Amygdala (tissue), 56 donors: ENCODE measurements at places on chromosomes 1 and 21.

GRCh38 chr1:211830055-211830327 is 572 bp downstream of the LPGAT1 start:
- no peak for DNase-seq

- no peak for DNase-seq
Observed at GRCh38 chr1:21674957-21675356, 5.8 kb upstream of the RAP1GAP start.

- no peak for DNase-seq
Observed at GRCh38 chr1:245770156-245770555, 615.4 kb downstream of the KIF26B start.

GRCh38 chr1:24925963-24926362 is 4.1 kb downstream of the RUNX3 start:
- DNase-seq: no peak

DNA sequence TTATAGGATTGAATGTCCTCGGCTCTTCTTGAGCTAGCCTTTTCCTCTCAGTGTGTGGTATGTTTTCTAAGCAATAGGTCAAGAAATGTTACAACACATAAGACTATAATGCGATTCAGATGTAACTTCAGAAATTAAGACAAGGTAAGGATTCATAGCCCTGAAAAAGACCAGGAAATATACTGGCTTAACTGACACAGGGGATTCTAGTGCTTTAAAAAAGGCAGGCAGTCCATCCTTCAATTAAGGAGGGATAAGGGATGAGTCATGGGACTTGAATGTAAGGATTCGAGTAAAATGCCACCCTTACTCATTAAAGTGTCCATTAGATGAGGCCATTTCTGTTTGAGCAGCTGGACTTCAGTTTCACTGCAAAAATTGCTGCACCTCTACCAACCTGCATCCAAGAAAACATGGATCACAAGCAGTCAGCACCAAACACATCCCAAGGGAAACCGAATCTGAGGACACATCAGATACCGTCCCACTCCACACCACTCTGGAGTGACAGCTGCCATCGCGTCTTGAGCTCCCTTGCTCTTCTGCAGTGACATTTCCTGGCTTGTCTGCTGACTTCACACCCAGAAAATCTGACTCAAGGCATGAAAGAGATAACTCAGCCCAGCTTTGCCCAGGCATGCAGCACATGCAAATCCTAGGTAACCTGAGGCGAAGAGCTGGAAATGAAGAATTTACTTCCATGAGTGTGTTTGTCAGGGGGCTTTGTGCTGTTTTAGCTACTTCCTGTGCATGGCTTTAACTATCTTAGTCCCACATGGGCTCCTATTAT is 37.8 kb downstream of the NGF start:
- no peak for DNase-seq

- no peak for DNase-seq
Observed at GRCh38 chr1:163240705-163241104, 38.0 kb upstream of the RGS5 start.

GRCh38 chr21:21085206-21085605 is 87.0 kb downstream of the NCAM2 start:
- DNase-seq: peak; percentile 63

GRCh38 chr1:26666855-26667254 is 29.0 kb upstream of the ARID1A start:
- DNase-seq: no peak

DNA sequence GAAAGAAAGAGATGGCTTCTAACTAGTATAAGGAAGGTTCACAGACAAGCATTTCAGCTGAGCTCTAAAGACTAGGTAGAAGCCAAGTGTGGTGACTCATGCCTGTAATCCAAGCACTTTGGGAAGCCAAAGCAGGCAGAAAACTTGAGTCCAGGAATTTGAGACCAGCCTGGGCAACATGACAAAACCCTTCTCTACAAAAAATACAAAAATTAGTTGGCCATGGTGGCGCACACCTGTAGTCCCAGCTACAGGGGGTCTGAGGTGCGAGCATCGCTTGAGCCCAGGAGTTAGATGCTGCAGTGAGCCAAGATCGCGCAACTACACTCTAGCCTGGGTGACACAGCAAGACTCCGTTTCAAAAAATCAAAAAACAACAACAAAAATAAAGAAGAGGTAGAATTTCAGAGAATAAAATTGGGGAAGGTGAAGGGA is 27.8 kb downstream of the FBXO42 start:
- DNase-seq: no peak

DNA sequence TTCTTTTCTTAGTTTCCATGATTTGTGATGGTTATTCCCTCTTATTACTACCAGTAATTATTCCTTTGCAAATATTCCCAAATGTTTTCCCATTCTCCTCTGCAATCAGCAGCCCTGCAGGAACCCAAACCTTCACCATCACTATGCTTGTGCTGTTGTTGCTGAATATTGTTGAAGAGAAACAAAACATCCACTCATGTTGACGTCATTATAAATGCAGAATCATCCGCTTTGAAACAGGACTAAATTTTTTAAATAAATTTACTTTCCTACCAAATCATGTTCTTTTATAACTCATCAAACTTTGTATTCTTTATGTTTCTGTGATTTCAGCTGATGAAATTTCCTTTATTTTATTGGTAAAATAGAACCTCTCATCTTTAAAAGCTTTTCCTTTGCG is 787.0 kb upstream of the B3GALT2 start:
- no peak for DNase-seq

- no peak for DNase-seq
Observed at GRCh38 chr1:85047472-85048295, 616 bp downstream of the MCOLN3 start.

DNA sequence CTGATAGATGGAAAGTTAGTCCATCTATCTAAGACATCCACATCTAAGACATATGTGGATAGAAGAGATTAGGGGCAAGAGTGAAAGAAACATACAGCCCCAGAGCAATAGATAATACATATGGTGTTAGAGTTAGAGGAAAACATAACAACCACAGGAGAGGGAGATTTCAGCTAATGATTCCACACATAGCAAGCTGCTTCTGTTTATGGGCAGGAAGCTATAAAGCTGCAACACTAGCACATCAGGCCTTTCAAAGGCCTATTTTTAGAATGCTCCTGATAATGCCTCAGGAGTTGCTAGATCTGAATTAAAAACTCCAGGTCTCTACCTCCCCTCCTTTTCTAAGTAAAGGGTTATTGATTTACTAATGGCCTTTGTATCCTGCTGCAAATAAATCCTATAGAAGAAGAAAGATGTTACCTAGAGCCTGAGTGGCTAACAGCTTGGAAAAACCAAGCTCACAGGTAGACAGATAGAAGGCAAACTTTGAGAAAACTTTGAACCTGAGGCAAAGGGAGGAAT is 36.1 kb downstream of the BRINP2 start:
- no peak for DNase-seq

- no peak for DNase-seq
Observed at GRCh38 chr1:241130881-241131280, 226.1 kb downstream of the RGS7 start.

- DNase-seq: no peak
Observed at GRCh38 chr1:89602871-89603404, 30.0 kb upstream of the LRRC8C start.

DNA sequence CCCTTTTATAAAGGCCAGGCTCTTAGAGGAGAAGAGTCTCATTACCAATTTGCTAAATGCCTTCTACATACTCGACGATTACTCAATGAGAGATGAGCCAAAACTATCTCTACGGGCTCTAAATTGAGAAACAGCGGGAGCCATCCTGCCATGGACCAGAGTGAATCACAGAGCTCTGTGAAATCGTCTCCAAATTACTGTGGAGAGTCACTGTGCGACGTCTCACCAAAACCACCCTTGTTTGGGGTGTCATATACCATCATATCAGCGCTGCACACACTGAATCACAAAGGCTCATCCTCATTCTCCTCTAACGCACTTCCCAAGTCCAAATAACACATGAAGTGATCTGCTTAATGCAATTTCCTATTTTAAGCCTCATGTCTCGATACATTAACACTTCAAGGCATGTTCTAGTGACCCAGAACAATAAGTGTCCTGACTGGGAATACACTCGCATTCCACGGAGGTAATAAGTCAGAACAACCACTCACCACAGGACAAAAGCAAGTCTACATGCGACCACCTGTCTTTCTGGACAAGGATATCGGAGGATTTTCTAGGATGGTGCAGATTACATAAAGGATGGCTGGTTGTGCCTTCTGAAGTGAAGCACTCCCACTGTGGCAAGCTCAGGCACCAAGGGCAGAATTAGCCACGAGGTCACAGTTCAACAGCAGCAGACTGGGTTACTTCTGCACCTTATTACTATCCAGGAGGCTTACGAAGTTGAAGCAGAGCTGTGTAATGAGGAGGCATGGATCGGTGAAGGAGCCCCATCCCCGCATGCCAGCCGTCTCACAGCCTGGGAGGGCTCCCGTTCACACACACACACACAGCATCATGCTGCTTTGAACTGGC is 44.3 kb downstream of the NID1 start:
- no peak for DNase-seq

DNA sequence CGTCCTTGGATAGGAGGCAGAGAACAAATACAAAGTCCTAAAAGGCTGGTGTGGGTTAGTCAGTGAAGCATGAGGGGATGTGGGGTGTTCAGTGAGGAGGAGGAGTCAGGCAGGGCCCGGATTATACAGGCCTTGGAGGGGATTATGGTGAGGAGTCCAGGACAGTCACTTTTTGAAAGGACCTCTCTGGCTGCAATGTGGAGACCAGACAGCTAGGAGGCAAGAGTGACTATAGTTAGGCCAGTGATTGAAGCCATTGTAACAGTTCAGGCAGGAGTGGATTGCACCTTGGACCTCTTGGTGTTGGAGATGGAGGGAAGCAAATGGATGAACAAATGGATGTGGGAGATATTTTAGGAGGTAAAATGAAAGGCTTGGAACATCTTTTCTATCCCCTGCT is 115.8 kb downstream of the C1orf94 start:
- no peak for DNase-seq

- DNase-seq: no peak
Observed at GRCh38 chr1:27341525-27342252, at the start of gene SYTL1. SYTL1 (plus strand) TSS chr1:27342022; CDS start chr1:27345335, 3,313 bp downstream.

GRCh38 chr21:33026878-33027400 is 1.2 kb downstream of the OLIG2 start:
- DNase-seq: no peak

DNA sequence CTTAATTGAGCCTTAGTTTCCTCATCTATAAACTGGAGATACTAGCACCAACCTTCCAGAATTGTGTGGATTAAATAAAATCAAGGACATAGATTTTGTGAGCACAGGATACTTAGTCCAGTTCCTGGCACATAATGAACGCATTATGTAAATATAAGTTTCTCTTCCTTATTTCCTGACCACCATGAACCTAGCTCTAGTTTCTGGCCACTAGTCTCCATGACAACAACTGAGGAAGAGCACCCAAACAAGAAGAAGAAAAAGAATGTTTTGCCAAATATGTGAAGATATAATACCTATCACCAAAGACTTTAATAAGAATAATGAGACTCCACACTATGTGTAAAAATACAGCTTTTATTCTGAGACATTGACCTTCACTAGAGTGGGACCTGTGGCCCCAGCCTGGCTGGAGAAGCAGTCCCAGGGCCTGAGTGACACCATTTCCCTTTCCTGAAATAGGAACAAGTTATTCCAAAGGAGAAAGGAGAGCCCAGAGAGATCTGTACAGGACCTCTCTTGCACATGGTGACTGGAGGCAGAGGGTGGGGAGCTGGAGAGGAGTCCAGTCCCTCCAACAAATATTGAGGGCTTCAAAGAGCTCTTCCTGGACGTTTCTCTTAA is 940 bp upstream of the USF1 start:
- no peak for DNase-seq

DNA sequence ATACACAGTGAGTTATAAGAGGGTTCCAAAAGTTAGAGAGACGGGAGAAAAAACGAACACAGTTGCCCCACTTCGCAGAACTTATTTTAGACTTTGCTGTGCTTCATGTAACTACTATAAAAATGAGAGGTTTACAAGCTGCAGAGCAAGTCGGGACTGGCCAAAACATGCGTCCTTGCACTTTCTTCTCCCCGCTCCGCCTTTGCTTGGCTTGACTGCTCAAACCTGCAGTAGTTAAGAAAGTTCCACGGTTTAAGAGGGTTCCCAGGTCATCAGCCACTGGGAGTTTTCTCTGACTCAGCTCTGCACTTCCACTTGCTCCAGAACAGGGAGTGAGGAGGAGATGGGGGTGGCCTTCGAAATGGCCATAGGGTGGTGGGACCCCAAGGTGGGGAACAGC is 36.2 kb downstream of the CLIC6 start:
- DNase-seq: no peak

GRCh38 chr21:37429356-37429755 is 62.8 kb downstream of the DYRK1A start:
- DNase-seq: no peak

- DNase-seq: no peak
Observed at GRCh38 chr1:214454569-214455396, 96.6 kb downstream of the PTPN14 start.

GRCh38 chr1:207414606-207415108 is 39.5 kb upstream of the CR2 start:
- DNase-seq: no peak

- peak; percentile 32 for DNase-seq
Observed at GRCh38 chr1:247857069-247857984, at the start of gene TRIM58. TRIM58 (plus strand) TSS chr1:247857187; CDS start chr1:247857247, 60 bp downstream.

DNA sequence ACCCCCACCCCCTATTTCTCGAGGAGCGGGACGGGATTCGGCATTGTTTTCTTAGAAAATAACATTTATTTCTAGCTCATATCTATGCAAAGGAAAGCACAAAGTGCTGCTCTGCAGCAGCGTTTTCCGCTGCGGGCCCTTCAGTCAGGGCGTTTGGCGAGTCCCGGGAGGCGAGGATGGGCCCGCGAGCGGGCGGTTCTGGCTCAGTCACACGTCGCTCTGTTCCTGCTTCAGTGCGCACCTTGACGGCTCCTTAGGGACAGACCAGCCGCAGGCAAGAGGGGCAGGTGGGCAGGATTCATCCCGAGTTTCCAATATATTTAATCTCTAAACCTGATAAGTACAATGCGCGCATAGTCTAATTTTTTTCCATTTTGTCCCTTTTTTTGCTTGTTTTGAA is 5.7 kb downstream of the DMRTA2 start:
- DNase-seq: no peak

DNA sequence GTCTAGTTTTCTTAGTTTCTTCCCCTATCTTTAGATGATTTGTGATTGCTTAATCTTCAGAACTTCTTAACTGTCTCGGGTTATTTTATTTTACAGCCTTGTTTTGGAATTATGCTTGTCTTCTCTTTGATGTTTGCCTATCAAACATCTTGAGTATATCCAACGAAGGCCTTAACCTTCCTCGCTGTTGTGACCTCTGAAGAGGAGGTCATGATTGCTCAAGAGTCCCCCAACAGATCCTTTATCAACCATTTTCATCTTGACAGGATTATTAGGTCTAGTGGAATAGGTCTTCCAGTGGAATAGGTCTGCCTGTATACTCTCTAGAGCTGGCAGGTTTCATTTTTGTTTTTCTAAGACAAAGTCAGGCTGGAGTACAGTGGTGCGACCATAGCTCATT is 45.7 kb downstream of the UBE4B start:
- DNase-seq: no peak
